ENCODE measurements at places on chromosomes 2 and 18.

GRCh38 chr18:8607776-8608742 is 1.2 kb upstream of the RAB12 start:
- no peak for DNase-seq

GRCh38 chr2:193891023-193891422 is 1696.3 kb upstream of the TMEFF2 start:
- DNase-seq: no peak

- DNase-seq: no peak
Measured at GRCh38 chr2:10531874-10532637, 83.9 kb upstream of the ODC1 start.

- no peak for DNase-seq
Measured at GRCh38 chr2:44247924-44248323, 27.4 kb upstream of the SLC3A1 start.

DNA sequence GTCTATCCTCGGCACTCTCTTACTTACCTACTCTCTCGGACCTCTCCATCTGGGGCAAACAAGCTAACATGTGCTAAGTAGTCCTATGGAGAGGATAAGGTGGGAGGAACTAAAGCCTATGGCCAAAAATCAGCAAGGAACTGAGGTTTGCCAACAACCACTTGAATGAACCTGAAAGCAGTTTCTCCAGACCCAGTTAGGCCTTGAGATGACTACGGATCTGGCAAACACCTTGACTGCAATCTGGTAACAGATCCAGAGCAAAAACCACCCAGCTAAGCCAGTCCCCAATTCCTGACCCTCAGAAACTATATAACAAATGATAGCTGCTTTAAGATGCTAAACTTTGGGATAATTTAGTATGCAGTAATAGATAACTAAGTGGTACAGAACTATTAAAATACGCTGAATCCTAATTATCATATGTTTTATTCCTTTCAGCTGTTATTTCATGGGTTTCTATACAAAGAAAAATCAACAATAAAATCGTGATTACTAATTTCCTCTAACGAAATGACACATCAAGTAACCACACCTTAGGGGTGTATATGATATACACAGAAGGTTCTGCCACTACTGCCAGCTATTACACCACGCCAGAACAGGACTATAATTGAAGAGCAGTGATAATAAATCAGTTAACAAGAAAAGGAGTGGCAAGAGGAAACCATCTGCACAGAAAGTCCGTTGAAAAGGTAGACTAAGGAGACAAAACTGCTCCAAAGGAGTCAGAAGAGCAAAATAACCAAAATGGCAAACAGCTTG is 3.2 kb downstream of the FARSB start:
- no peak for DNase-seq

DNA sequence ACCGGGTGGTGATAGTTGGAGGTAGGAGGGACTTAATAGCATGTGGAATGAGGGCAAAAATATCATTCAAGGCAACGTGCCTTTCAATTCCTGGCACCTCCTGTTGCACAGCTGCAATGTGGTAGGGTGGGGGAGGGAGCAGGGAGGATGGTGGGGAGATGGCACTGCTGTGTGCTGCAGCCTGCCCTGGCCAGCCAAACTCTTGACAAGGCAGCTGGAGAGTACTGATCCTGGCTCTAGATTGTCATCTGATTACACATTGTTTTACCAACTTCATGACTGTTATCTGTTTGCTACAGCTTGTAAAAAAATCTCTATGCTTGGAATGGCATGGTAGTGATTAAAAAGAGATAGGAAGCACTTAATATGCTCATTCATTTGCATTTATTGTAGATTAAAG is 47.7 kb downstream of the PLCL1 start:
- no peak for DNase-seq

DNA sequence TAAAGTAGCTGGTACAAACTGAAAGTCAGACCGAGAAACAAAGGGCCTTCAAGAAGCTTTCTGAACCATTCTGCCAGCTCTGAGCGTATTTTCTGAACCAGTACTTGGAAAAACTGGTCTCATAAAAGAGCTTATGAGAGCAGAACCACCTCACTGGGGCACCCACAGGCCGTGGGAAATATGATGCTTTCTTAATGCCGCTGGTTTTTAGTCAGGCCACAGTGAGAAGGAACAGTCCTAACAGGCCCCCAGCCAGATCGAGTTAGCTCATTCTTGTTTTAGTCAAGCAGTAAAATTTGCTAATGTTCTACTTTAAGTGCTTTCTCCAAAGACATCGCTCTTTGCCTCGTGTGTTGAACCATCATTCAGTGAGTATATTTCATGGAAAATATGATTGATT is 12.7 kb upstream of the NOSTRIN start:
- DNase-seq: no peak

GRCh38 chr18:58449464-58449863 is 179.4 kb downstream of the ALPK2 start:
- DNase-seq: no peak

DNA sequence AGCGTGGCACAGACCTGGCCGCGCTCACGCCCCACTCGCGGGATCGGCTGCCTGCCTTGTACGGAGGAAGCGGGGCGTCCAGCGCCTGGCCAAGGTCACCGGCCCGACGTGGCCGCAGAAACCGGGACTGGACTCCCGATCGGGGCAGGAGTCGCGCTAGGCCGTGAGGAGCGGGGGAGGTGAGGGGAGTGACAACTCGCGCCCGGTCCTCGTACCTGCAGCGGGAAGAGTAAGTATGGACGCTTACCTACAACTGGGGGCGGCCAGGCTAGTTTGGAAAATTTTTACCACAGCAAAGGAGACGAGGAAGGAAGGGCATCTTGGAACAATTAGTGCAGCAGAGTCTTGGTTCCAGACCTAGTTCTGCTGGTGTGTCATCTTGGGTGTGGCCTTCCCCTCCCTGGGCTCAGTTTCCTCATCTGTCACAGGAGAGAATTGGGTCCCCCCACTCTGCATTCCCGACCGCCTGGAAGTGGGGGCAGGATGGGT is 693 bp downstream of the UBE2F start:
- no peak for DNase-seq

DNA sequence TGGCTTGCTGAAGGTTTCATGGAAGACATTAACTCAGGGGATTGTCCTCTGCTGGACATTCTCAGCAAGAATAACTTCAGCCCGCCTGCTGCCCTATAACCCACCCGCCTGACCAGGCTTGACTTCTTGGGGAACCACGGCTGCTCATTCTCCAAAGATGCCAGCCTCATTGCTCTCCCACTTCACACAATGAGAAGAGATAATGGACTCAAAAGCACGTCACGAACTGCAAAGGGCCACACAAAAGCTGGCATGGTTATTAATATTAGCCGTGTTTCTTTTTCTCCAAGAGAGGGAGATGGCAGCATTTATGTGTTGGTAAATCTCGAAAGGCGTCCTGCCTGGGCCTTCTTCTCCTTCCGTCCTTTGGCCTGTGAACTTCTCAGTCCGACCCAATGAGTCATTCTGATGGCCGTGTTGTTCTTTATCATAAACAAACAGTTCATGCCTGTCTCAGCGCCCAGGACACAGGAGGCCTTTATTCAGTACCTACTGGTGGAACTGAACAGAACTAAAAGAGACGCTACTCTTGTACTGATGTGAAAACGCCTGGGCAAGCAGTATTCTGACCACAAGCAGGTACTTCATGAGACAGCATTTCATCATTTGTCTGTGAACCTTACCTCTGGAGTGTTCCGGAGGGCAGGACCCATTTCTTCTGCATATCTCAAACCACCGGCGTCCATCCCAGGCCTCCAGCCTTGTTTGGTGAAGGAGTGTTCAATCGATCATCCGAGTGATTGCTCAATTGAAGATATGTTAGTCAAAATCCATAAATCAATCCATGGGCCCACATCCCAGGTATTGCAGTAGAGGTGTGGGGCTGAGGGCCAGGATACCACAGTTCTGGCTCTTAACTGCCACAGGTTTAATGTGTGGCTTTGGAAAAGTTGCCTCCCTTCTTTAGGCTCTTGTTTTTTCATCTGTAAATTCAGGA is 25.1 kb upstream of the KLHL29 start:
- no peak for DNase-seq

DNA sequence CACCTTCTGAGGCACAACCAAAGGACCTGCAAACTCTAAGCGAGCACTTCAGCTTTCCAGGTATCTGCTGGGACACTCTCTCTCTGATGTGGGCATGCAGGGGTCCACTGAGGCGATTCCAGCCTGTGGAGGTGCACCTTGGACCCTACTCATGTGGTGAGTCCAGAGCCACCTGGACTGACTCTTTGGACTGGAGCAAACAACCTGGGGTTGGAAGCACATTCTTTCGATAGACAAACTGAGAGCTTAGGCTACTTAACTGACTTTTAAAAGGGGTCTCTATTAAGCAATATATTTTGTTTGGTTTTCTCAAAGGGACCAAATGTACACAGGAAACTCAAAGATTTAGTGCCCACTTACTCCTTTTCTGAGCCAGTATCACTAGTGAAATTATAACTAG is 51.6 kb downstream of the FRZB start:
- DNase-seq: no peak

DNA sequence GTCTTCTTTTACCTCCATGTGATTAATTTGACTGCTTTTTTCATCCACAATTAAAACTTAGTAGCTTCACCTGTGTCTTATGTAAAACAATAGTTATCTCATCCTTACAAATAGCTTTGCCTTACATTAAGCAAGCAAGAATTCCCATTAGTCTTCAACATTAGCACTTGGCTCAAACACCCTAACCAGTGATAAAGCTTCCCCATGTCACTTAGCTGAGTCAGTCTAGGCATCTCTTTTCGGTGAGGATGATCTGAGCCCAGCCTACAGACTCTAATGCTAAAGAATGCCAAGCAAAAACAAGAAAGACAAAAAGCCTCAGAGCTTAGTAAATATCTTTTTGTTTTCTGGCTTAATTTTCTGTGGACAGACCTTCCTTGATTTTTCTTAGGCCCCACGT is 26.1 kb downstream of the GAD1 start:
- no peak for DNase-seq

DNA sequence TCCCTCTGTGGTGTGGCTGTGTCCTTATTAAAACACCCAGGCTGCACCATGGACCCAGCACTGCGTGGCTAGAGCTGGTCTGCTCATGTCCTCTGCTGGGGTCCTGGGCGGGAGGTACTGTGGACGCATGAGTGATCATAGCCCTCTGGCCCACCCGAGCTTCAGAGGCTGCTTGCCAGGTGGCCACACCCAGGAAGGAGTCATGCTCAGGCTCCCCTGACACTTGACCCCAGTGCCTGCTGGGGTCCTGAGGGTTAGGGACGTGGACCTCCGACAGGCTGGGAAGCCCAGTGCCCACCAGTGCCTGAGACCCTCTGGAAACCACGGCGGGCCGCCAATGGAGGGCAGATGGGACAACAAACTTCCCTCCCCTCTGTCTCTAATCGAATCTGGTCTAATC is 66.3 kb upstream of the HS6ST1 start:
- no peak for DNase-seq

- DNase-seq: no peak
Measured at GRCh38 chr2:118773826-118774225, 73.6 kb downstream of the EN1 start.

DNA sequence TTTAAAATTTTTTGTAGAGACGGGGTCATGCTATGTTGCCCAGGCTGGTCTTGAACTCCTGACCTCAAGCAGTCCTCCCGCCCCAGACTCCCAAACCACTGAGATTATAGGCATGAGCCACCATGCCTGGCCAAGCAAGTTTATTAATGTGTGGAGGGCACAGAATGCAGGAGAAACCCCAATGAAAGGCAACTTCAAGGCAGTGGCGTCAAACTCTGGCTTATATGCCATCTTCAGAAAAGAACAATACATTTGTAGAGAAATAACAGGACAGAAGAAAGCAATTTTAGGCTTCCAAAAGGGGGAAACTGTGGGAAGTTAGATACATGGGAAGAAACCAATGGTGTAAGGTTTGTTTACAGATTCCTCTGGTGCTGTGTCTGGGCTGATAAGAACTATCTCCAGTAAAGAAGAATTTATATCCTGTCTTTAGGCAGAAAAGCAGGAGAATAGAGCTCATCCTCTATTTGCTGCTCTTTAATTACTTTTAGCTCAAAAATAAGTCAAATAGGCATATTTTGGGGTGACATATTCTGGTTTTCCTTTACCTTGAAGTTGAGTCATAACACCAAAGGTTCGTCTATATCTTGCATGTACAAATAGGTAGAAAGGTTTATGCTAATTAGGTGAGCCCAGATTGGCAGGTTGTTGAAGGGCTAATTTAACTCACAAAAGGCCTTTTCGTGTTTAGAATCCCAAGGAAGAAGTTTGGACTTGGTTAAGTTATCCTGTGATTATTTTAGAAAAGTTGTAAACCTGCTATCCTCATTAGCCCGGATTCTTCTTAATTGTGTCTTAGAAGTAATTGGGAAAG is 26.0 kb upstream of the TMEM214 start:
- no peak for DNase-seq

DNA sequence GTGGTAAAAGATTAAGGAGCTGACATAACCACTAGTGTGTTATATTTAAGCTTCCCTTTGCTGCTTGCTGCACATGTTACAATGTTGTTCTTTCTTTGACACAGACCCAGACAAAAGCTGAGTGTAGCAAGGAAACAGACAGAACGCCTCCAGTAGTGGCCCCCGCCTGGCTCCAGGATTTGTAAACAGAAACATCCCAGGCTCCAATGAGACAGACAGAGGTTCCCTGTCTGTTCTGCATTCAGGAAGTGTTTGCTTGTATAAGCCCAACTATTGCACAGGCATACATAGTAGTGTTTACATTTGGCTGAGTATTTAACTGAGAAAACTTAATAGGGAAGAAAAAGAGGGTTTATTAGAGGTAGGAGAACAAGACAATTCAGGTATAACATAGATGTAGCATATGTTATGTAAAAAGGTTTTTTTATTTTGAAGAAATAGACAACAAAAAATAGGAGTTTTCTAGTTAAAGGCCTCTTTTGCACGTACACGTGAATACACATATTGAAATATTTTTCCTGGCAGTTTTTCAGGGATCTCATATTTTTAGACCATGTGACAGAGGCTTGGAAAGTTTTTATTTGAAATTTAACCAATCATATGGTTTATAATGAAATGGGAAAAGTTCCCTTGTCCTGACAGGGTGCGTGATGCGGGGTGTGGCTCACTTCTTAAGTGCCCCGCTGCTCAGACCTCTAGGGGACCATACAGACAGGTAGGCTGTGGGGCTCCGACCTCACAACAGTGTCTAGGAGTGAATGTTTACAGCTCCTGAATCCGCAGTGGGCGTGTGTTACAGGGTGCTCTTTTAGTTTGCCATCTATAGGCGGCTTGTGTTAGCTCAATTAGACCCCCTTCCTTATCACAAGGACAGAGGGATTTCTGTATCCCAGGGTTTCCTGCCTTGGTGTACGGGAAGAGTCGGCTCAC is 118.4 kb downstream of the BMPR2 start:
- no peak for DNase-seq

DNA sequence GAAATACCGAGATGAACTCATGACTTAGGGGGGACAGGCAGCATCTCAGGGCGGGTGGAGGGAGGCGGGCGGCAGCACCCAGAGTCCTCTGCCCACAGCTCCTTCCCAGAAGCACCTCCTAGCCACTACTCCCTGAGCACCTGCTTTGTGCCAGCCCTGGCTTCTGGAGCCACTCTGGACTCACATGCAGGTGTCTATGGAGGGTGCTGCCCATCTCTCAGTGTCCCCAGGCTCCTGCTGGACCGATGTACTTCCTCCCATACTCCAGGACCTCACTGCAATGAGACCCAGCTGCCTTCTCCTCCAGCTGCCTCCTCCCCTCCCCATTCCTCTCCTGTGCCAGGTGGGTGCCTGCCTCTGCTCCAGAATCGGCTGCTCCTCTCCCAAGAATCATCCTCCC is 22.1 kb upstream of the OTOS start:
- DNase-seq: no peak
